ENCODE measurements at places on chromosomes 2 and 18.

GRCh38 chr2:22582107-22582506 is 802.9 kb upstream of the KLHL29 start:
- DNase-seq, result no peak

- no peak for DNase-seq
Measured at GRCh38 chr2:224111576-224111975, 72.5 kb upstream of the SERPINE2 start.

DNA sequence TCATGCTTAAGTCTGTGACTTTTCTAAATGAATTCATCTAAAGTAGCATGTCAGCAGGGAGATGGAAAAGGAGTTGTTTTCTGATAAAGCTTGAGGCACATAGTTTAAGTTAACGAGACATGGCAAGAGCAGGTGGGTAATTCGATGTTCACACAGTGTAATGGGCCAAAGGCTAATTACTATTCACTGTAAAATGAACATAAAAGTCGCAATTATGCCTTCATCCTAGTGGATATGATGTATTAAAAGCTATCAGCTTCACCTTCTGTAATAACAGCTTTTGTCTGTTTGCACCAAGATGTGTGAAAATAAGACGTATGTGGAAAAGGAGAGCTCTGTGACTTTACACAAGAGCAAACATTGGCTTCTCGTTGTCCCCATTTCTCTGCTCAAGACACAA is 94.2 kb upstream of the CDH20 start:
- no peak for DNase-seq

DNA sequence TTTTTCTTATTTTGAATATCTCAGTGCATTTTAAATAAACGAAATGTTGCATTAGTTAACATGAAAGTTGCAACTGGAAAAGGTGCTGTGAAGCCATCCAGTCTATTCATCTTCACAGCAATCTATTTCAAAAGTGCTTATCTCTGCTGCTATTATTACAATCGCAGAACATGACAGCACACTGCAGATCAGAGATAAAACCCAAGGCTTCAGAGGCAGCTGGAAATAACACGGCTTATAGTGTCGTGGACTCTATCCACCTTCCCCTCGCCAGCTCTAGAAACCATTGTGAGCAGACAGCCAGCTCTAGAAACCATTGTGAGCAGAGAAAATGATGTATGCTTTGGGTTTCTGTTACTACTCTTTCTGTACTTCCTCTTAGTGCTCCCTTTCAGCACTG is 1140.8 kb upstream of the CELF4 start:
- no peak for DNase-seq

Data from sciatic nerve (tissue), 2 donors.